ENCODE measurements at places on chromosomes 13 and 19. TPM values are rescaled to one million over a fixed set of nuclear protein-coding genes. Genes with fewer than 3 reads are reported as not detected.
A peak's percentile ranks its signal among the peaks of the same experiment; 100 is the strongest.

DNA sequence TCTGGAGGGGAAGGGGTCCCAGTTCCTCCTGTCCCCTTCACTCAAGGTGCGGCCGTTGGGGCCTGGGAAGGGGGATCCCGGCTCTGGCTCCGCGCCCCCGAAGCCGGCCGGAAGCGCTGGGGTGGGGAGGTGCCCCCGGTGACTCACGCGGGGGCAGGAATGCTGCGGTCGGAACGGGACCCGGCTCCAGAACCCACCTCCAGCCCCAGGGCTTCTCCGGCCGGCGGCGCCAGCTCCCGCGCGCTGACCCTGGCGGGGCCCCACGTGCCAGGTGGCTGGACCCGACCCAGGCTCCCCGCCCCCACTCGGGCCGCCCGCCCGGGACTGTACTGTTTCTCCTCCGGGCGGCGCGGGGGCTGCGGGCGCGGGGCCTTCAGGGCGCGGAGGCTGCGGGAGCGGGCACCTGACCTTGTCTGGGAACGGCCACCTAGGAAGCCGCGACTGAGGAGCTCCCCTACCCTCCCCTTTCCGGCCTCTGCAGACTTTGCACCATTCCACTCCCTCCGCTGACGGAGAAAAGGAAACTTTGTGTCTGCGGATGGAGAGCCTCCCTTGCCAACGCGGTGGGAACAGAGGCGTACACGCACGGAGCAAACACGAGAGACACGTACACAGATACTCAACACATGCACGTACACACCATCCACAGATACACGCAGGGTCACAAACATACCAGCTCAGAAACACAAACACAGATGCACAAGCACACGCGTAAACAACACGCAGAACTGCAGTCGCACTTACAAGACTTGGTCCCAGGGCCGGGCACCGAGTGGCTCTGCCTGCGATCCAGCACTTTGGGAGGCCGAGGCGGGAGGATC is 7.2 kb downstream of the AXL start:
- peak; percentile 43 for DNase-seq

RDH8 gene
- polyA plus RNA-seq: not detected

- DNase-seq: no peak
Observed at GRCh38 chr13:111061358-111062045, 53.6 kb upstream of the ARHGEF7 start.

PRTN3 gene
- polyA plus RNA-seq: 1.6 TPM

NLRP4 gene
- polyA plus RNA-seq: not detected

DNA sequence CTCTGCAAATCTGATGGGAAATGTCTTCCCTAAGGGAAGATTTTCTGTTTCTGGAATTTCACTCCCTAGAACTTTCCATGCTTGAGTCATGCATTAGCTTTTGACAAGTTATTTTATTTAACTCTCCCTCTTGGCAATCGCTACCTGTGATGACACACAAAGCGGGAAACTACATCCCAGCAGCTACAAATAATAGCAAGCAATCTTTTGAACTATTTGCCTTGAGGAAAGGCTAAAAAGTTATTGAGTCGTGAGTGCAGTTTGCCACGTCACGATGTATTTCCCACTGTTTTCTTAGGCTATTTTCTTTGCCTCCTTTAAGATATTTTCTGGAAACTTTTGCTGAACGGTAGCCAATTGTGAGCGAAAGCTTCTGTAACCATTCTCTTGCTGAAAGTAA is 353.3 kb upstream of the HTR2A start:
- no peak for DNase-seq

Data from right renal pelvis (tissue), 4 donors.